NT2/D1 (cell line): ENCODE measurements at places on chromosomes 5 and 9.

- DNase-seq = no peak
Measured at GRCh38 chr5:132275367-132276220, 18.1 kb downstream of the PDLIM4 start.

- DNase-seq = no peak
Measured at GRCh38 chr9:125845271-125845808, 98.2 kb downstream of the PBX3 start.

GRCh38 chr5:50889790-50890189 lies 223.4 kb downstream of the PARP8 start:
- no peak for DNase-seq

DNA sequence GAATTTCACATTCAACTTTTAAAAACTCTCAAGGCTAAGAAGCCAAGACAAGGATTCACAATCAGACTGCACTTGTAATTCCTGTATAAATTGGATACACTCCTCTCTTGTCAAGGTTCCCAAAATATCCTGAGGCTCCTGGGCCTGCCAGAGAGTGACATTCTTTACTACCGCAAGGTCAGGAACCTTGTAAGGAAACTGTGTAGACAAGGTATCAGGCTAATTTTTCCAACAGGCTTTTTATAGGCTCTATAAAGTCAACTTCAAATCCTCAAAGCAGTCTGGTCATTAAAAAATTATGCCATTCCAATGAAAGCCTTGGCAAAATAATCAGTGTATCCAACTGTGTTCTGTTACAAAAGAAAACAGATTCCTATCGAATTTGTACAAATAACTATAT lies 15.5 kb upstream of the PAIP1 start:
- no peak for DNase-seq

GRCh38 chr9:135797507-135798262 lies 95.7 kb downstream of the KCNT1 start:
- DNase-seq = peak; percentile 46

DNA sequence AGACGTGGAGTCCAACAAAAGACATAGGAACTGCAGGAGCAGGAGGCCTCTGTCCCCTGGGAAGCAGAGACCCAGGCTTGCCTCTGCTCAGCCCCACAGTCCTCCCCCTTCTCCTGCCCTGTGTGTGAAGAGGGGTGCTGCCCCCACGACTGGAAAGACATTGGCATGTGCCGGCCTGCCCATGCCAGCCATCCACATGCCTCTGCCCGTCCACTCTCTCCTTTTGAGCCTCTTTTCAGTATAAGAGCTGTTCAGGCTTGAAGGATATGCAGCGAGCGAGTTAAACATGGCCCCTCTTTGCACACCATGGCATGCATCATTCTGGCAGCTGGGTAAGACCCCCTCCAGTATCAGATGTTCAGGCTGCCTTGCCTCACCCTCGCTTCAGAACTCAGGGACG lies 159.7 kb upstream of the OTULINL start:
- DNase-seq = no peak
